WTC11 (cell line): ENCODE measurements at places on chromosomes 1 and 21.

DNA sequence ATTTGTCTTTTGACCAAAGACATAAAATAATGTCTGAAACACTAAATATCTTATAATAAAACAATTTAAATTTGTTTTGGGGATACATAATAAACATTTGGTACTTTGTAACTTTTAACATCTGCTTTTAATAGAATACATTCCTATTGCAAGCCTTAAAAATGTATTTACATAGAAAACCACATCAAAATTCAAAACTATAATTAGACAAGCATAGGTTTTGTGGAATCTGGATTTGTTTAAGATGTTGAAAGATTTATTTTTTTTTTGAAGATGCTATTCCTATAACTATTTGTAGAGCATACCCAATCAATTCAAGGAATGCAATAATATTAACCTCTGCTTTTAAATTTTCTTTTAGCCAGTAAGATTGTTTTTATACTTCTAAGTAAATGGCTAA lies 125.7 kb downstream of the FMN2 start:
- no peak for DNase-seq

GRCh38 chr1:39524591-39525365 lies 33.3 kb downstream of the BMP8A start:
- no peak for DNase-seq

DNA sequence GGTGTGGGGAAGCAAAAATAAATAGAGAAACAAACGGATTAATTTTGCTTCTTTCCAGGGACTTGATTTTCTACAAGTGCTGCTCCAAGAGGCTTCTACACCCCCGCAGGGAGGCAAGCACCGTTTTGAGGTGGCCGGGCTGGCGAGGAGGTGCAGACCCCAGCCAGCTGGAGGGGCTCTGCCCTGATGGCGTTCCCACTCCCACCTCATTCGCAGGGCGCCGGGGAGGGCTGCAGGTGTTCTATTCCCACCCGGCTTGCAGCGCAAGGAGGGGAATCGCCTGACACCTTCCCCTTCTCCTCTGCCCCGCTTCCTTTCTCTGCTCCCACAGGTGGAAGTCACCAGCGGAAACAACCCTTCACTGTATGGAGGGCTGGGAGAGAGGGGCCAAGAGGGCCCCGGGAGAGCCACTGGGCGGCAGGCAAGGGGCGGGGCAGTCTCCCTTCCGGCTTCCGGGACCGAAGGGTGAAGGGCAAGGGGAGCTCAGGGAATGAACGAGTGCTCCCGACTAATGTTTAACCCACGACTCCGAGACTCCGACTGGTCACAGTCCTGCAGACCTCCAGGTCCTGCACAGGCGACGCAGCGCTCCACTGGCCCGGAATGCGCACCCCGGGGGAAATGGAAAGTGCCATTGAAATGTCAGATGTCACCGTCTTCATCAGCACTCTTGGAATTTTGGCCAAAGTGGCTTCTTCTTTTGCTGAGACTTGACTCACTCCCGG lies 29.1 kb downstream of the TEX35 start:
- peak; percentile 45 for DNase-seq

DNA sequence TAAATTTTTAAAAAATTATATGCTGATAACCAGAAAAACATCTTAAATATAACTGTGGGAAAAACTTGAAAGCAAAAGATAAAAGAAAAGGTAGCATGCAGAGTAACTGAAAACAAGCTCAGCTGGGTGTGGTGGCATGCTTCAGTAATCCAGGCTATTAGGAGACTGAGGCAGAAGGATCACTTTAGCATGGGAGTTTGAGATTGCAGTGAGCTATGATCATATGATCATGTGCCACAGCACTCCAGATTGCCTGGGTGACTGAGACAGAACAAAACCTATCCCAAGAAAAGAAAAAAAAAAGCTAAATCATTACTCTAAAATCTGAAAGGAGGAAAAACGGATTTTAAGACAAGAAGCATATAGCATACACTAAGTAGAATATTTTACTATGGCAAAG lies 1624.0 kb downstream of the AMY1C start:
- DNase-seq = no peak

DNA sequence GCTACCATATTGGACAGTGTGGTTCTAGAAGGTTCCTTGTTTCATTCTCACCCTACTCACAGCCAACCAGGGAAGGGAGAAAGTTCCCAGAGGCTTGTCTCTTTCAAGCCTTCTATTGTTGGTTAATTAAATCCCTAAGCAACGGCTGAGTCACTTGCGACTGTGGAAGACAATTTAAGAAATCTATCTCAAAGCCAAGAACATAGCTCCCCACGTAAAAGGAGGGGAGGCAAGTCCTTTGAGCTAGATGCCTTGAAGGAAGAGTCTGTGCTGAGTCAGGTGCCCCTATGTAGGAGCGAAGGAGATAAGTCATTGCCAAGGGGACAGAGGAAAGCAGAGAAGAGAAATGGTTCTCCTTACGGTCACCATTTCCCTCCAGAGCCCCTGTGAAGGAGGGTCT lies 79.4 kb upstream of the PPP2R5A start:
- DNase-seq = no peak

GRCh38 chr1:1540090-1540817 lies at the start of gene TMEM240:
Gene TMEM240 (minus strand): TSS chr1:1540624. CDS start chr1:1540346, 278 bp downstream.
- peak; percentile 88 for DNase-seq

DNA sequence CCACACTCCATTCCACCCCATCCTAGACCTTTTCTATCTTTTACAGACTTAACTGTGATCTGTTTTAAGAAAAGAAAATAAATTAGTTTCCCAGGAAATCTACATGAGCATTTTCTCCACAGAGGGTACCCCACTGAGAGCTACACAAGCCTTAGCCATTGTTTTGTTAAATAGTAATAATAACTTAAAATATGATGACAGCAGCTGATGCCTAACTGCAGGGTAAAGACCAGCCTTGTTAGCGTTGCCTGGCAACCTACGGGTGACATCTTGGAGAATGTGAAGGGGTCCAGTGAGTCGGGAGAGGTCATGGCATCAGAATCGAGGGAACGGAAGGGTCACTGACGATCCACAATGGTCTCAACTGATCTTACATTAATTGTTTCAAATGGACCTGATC lies 233.2 kb upstream of the PBX1 start:
- DNase-seq = no peak

DNA sequence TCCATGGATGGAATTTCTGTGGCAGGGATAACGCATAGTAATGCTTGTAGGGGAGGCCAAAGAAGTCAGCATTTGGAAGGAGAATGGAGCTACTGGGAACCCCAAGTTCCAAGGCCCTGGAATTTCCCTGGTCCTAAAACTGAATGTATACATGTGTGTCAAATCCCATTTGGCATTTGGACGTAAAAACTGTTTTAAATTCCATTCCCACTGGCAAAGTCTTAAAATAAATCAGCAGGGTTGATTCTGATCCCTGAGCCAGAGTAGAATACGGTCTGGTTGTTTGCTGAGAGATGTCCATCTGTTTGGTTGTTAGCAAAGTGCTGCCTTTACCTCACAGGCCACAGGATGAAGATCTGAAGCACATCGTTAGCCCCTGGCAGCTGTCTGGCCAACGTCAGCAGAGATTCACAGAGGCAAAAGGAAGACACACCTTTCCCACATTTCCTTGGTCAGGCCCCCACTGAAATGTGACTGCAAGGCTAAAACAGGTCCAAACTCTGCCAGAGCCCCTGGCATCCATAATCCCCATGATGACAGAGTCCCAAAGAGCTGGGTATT lies 62.2 kb downstream of the GORAB start:
- no peak for DNase-seq

DNA sequence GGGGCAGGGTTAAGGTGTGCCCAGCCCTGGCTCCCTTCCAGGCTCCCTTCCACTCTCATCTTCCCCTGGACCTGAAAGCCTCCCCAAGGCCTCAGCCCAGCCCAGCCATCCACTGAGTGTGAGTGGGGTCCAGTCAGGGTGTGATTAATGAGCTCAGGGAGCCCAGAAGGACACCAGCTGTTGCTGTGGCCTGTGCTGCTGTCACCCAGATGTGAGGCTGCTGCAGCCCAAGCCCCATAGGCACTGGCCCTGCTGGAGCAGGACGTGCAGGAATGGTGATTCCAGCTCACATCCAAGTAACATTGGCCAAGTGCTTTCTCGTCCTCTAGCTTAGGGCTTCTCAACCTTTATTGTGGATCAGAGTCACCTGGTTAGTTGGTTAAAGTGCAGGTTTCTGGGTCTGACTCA lies 77.6 kb downstream of the EPHB2 start:
- DNase-seq = no peak

GRCh38 chr1:94246692-94247137 lies 9.3 kb upstream of the ARHGAP29 start:
- DNase-seq = no peak

- DNase-seq = no peak
Measured at GRCh38 chr1:67639361-67639760, 45.6 kb upstream of the GADD45A start.

DNA sequence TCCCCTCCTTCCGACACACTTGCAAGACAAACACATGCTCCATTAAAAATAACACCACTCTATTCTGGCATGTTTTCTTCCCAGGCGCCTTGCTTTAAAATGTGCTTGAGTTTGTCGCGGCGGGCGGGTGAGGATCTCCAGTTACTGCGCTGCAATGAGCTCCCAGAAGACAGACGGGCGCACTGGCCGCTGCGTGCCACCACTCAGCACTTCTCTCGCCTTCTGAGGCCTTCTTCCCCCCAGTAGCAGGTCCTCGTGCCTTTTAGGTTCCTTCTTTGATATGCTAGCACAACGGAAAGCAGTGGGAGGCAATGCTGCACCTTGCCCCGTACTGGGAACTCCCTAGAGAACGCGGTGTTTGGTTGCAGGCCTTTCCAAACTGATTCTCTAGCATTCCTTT lies 279.5 kb upstream of the NR5A2 start:
- peak; percentile 56 for DNase-seq

DNA sequence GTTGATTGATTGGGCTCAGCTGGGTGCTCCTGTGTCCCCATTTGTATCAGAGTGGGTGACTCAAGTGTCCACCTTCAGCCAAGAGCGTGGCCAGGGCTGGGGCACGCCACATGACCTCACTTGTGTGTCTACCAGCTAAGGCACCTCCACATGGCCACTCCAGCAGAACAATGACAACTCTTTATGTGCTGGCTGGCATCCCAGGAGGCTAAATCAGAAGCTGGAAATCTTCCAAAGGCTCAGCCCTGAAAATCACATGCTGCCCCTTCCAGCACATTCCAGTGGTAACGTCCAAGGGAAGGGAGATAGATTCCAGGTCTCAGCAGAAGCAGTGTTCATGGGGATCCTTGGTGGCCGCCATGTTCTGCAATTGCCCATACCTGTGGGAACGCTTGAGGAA lies 585.5 kb downstream of the AJAP1 start:
- DNase-seq = no peak

DNA sequence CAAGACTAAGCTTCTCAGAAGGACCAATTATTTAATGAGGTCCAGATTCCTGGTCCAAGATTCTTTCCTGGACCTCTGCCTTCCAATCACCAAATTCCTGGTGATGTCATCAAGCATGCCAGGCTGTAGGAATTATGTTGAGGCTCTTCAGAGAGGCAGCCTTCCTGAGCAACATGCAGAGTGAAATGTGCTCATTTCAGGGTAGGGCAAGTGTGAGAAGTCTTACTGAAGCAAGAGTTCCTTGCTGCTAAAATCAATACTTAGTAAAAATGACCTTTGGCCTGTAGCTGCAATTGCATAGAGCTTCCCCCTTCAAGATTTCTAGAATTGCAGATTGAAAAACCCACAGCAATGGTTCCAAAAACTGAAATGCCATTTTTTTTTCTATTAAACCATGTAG lies 31.7 kb upstream of the BCAR3 start:
- no peak for DNase-seq

DNA sequence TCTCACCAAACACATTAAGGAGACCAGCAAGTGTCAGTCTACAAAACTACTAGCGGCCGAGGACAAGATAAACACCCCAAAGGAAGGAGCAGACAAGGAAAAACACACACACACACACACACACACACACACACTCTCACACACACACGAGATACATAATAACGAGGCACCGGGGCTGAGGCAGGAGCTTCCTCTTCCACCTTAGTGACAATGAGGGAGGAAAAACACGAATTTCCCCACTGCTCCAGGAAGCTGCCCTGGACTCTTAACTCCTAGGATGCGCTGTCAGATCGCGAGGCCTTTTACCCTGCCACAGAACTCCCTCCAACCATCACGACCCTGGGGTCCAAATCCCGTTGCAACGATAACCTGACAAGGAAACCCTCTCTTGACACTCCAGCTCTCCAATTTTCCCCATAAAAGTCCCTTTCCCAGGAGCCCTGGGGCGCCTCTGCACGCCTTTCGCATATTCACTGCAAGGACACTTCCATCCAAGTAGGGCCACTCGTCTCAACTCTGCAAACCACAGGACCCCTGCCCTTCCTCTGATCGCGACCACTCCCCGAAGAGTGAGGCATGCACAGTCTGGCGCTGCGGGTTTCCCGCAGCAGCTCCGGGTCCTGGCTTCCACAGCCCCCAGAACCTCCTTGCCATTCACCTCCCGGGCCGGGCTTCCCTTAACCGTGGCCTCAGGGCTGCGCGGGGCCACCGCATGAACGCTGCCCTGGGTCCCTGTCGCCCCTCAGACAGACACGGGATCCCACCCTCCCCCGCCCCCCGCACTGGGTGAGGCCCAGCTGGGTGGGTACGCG lies 581 bp downstream of the ETV3 start:
- no peak for DNase-seq

DNA sequence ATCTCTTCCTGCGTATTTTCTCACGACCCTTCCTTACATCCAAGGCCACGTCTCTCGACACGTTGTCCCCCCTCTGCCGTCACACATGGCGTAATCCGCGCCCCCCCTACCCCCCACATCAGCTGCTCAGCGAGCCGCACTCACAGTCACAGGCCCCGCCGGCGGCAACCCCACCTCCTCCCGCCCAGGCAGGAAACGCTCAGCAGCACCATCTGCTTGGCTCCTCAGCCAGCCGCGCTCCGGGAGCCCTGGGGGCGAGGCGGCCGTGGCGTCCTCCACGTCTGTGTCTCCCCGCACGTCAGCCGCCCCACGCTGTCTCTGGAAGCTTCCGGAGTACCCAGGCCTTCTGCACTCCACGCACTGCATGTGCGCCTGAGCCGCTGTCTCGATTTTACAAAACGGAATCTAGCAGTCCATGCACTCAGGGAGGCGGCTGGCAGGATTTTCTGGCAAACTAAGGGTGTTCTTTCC lies 64.6 kb downstream of the SIK1 start:
- peak; percentile 47 for DNase-seq

GRCh38 chr21:31140676-31141075 lies 102.4 kb upstream of the KRTAP19-8 start:
- no peak for DNase-seq

GRCh38 chr21:16072737-16073136 lies 343.0 kb downstream of the USP25 start:
- no peak for DNase-seq

DNA sequence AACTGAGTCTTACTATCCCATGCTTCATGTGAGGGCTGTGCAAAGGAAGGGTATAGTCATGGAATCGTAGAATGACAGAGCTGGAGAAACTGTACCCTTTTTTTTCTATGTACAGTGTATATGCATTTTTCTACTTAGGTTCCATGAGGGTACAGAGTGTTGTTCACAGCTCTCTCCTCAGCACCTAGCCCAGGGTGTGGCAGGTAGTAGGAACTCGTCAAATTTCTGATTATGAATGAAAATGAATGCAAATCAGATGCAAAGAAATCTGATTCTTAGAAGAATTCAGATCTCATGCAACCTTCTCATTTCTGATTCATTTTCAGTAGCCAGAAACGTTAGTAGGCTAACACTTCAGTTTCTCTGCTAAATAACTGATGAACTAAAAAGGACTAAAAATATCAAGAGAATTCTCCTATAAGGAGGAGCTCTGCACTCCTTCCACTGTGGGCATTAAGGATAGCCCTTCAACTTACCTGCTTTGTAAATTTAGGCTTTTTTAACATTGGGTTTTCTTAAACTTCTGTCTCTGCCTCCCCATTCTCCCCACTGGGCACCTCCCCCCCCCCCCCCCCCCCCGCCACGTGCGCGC lies 18.0 kb upstream of the HHAT start:
- DNase-seq = no peak
